ENCODE measurements at places on chromosomes 4 and X.

DNA sequence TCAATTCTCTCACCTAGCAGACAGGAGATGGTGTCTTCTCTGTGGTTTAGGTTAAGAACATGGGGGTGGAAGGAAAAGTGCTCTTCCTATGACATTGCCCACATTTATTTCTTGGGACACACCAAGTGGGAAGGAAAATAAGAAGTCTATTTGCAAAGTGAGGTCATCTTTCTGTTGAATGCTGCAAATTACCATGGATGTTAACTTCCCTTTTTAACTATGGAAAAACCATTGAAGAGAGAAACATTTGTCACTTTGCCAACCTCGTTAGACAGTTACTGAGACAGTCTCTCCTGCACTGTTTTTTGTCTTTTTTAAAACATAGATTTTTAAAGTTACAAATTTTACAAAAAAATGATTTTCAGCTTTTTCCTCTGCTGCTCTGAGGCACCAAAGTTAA is 72.8 kb upstream of the BEND4 start:
- no peak for DNase-seq

DNA sequence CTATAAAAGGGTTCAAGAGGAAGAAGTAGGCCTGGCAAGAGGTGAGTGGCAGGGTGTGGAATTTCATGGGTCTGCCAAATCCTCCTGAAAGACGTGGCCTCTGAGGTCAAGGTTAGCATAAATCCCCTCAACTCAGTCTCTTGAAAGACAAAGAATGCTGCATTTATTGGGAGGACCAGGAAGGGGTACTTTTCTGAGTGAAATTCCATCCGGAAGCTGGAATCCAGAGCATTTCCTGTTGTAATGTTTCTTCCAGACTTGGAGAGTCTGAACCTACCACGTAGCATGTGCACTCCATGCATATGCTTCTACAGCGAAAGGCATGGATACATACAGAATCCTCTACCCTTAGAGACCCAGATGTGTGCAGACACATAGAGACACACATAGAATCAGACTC is 13.4 kb upstream of the FGD1 start:
- no peak for DNase-seq

DNA sequence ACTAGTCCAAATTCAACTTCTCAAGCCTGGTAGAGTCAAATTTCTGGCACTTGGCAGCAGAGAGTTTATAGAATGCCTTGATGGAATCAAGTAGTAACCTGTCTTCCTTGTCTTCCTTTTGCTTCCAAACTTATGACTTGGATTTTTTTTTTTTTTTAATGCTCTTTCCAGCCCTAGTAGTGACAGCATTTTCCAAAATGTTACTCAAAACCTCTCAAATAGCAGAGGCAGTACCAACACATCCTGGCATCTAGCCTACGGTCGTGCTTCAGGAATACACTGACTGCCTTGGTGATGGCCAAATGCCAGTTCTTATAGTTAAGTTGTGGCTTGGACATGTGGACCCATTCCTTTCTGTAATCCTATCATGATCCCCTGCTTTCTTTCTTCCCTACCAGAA is 46.0 kb downstream of the GALNT7 start:
- no peak for DNase-seq

DNA sequence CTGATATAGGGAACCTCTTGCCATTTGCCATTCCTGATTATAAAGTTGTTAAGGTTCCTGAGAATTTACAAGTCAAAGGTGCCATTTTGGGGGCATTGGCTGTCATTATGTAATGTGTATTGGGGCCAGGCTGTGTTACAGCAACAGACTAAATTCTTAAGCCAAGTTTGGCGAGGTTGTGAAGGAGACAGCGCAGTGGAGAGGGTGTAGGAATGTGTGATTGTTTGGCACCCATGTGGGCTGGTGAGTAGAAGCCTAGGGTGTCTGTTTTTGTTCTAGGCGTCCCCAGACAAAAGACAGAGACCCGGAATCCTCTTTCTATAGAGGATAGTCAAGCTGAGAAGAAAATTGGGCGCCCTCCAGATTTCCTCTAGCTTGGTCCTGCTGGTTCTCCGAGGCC is 2535.3 kb downstream of the PCDH7 start:
- no peak for DNase-seq

DNA sequence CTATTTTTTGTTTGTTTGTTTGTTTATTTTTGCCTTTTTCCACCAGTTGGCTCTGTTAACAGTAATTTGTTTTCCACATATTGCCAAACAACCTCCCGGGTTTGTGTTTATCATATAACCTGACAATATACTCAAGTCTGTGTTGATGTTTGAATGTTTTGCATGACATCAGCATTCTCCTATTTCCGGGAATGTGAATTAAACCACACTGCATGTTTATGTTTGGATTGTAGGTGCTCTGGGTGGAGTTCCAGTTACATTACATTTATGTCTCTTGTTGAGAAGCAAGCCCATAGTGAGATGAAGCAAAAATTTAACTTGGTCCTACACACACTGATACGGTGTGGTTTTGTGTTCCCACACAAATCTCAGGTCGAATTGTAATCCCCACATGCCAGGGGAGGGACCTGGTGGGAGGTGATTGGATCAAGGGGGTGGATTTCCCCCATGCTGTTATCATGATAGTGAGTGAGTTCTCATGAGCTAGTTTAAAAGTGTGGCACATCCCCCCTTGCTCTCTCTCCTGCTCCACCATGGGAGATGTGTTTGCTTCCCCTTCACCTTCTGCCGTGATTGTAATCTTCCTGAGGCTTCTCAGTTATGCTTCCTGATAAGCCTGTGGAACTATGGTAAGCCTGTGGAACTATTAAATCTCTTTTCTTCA is 54.4 kb upstream of the CLNK start:
- DNase-seq = no peak

GRCh38 chrX:97704474-97704873 is 820.8 kb downstream of the RPA4 start:
- no peak for DNase-seq

DNA sequence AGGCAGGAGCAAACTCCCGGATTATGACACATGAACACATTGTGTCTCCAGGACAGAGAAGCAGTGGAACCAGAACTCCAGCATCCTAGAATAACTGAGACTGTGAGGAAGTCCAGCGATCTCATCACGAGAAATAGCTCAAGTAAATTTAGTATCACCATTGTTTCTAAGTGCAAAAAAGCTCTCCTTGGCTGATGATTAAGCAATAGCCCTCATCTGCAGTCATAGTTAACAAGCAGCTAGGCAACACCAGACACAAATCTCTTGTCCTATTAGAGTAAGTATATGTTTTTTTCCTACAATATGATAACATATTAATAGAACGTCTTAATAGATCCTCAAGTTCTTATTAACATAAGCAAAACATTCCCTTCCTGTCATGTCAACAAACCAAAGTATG is 2.4 kb upstream of the CFAP299 start:
- DNase-seq = no peak

DNA sequence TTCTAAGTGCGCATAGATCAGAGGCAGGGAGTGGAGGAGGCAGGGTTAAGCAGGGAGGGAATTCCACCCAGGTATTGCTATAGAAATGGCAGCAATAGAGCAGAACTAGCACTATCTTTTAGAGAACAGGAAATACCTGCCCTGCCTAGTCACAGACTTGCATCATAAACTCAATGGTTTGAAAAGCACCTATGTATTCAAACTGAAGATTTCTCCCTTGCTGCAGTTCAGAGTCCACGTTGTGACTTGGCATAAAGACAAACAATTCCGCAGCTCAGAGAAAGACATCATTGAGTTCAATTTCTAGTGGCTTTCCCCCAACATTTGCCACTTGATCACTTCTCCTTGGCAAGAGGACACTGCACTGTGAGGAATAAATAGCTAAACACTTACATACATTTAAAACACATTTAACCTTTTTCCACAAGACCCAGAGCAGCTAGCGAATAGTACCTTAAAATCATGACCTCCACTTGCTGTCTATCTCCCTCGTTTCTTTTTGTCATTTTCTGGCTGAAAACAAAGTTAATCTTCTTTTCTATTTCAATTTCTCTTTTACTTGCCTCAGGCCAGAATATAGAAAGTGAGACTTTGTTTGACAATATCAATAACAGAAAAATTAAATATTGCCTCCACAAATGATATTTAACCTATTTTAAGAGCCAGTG is 42.4 kb downstream of the SLC7A11 start:
- no peak for DNase-seq

GRCh38 chr4:986879-987623 is at the start of gene IDUA:
TSS of gene IDUA (plus strand) at chr4:987044. CDS start at chr4:987085, 41 bp downstream.
- peak; percentile 39 for DNase-seq

DNA sequence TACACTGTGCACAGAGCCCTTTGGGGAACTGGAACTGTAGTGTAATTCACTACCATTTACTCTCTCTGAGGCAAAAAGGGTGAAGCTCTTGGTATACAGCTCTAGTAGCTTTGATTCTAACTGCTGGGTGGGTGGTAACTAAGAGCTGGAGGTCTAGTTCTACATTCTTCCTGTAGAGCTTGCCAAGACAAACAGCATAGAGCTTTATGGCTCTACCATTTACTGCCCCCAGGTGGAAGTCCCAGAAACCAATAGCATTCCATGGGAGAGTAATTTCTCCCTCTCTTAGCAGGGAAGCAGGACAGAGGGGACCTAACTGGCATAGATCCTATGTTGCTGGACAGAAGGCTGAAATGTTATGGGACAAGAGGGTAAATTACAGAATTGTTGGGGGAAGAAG is 26.7 kb downstream of the HDAC8 start:
- DNase-seq = no peak

- no peak for DNase-seq
These were observed 101.5 kb downstream of the PDGFC start for GRCh38 chr4:156870131-156870530.

DNA sequence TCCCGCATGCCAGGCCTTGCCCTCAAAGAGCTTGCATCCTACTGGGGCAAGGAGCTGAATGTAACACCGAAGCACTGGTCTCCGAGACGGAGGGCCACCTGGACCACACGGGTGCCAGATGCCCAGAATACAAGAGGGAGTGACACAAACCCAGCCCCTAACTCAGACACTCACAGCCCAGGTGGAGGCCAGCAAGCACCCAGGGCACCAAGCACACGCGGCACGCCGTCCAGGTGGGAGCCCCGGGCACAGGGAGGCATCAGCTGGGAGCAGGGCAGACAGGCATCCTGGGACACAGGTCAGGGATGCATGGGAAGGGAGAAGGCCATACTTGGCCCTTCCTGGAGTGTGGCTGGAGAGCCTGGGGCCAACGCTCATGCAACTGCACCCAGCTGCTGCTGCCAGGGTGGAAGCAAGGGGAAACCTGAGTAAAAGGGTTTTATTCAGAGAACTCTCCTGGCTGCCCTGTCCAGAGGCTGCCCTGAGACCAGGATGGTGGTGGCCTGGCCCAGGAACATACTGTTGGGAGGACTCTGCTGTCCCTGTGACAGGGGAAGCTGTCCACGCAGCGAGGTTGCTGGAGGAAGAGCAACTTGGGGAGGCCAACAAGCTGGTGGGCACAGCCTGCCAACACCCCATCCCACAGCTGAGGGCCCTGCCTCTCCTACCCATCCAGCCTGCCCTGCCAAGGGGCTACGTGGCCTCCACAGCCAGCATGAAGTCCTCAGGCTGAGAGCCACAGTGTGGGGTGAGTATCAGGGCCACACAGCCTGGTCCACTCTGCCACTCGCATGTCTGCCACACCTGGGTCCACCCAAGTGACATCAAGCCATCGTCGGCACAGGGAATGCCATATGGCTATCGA is 22.2 kb upstream of the PPP2R2C start:
- no peak for DNase-seq

GRCh38 chr4:20046179-20046578 is 205.5 kb upstream of the SLIT2 start:
- no peak for DNase-seq

DNA sequence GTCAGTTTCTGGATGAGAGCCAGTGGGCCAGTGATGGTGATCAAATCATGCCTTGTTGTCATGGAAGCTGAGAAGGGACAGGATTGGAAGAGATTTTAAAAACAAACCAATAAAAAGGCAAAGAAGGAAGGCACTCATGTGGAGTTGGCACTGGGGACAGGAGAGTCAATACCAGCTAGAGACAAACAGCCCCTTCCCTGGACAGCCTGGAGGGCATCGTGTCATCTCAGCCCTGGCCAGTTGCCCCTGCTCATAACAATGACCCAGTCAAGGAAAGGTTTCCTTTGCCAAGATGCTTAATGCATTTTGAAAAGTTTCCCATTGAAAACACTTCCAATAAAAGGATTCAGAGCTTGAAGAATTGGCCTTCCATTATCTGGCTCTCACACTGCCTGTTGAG is 55.5 kb downstream of the SCML1 start:
- no peak for DNase-seq

- no peak for DNase-seq
These were observed 63.0 kb upstream of the TMEM150C start for GRCh38 chr4:82624819-82625218.

- DNase-seq = no peak
These were observed 4.7 kb downstream of the TMSB4X start for GRCh38 chrX:12979616-12980015.

GRCh38 chrX:14357314-14357713 is 172.0 kb upstream of the GLRA2 start:
- no peak for DNase-seq

DNA sequence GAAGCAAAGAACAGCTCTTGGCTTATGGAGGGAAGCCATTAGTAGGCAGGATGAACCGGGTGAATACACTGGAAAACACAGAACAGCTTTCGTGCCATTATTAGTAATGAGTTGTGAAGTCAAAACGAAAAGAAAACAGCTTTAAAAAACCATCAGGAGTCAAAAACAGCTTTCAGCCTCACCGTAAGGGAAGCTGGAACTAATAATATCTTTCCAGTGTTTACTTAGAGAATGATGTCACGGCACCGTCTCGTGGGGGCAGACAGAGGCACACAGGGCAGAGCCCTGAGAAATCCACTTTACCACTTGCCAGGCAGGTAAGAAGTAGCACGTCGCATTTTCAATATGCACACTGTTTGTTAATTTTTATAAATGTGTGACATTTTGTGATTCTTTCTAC is 37.9 kb upstream of the HMX1 start:
- no peak for DNase-seq

DNA sequence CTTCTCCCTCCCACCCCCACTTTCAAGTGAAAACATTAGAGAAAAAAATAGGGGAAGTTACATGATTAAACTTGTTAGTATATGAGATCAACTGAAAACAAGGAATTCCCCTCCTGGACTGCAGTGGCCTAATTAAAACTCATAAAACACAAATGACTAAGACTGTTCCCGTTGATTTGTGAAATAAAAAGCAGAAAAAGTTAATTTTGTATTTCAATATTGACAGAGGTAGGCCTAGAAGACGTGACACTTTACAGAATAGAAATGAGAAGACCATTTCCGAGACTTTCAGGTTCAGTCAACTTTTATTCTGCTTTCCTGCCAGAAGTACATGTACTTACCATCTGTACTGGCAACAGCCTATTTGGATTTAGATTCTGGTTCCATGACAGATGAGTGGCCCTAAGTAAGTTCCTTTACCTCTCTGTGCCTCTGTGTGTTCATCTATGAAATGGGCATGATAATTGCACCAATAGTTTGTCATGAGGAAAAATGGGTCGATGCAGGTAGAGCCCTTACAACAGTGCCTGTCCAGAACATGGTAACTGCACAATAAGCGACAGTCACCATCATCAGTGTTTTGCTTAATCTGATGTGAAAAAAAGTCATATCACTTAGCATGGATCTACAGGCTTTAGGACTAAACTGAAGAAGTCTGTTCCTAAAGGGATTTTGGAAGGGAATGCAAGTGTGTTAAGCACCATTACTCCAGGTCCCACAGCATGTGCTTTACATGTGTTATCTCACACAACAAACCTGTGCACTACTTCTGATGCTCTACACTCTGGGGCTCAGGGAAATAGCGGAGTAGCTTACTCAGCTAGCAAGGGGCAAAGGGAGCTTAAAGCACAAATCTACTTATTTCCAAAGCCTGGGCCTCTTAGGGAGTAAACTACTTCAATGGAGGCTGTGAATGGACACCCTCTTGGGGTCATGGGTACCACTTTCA is 562.3 kb upstream of the DIPK2B start:
- DNase-seq = no peak

GRCh38 chr4:172688534-172688933 is 480.1 kb upstream of the GALNT7 start:
- no peak for DNase-seq
